ENCODE measurements at places on chromosomes 11 and 22.

- no peak for DNase-seq
Observed at GRCh38 chr11:10993186-10993585, 135.3 kb upstream of the ZBED5 start.

GRCh38 chr11:73318501-73319011 is 10.5 kb downstream of the ARHGEF17 start:
- DNase-seq: no peak

DNA sequence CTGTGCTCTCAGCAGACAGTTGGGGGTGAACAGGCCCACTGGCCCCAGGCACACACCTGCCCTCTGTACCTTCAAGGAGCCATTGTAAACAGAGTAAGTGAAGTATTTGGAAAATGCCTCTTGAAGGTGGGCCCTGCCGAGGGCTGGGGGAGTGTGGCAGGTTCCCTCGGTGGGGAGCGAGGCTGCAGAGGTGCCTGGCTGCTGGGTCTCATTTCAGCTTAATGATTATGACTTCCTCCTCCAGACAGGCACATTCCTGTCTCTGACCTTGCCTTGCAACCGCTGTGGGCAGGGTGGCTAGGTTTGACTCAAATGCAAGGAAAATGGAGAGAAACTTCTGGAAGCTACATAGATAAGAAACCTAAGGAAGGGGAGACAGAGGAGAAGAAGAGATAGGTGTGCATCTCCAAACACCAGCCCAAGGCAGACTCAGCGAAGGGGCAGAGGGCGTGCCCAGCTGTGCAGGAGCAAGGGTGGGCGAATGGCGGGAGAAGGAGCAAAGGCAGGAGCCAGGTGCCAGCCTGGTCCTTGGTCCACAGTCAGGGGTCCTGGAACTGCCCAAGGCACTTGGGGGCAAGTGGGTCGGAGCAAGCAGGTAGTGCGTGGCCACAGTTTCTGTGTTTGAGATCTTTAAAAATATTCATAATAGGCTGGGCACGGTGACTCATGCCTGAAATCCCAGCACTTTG is 14.0 kb downstream of the GRAMD4 start:
- no peak for DNase-seq

DNA sequence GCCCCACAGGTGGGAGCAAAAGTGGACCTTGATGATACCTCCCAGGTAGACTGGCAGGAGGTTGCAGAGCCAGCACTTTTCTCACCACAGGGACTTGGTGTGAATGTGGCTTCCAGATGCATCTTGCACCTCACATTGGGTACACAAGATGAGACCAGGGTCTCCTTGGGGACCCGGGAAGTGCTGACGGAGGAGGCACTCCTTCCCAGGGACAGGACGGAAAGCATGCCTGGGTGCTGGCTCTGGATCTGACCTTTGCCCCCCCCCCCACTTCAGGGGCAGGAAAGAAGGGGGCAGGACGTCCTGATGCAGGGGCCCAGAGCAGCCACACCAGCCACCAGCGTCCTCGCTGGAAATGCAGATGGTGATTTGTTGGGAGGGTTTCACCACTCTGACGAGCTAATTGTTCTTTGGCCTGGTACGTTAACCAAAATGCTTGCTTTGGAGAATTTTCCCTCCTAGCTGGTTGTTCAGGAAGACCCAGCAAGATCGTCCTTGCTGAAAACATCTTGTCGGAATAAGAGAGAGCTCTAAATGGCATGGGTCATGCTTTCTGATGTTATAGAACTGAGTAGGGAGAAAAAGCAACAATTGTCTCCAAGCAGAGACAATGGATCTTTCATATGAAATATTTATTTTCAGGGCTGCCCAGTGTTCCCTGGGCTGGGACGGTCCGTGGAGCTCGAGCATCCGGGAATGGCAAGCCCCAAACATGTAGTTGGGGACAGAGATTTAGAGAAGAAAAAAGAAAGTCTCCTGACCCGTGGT is 74.4 kb upstream of the PPARA start:
- DNase-seq: no peak

DNA sequence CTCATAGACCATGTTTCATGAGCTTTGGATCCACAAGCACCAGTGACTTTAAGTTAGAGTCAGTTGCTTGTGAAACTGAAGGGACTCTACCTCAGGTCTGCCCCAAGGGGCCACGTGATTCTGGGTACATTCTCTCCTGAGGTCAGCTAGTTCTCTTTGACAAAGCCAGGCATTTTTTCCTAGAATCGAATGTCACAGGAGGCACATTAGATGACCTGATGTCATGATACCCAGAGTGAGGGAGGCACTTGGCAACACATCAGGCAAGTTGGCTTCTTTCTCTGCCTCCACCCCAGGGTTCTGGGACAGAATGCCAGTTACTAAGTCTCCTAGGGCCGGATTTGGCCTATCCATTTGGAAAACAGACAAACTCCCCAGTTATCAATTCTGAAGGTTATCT is 93.0 kb downstream of the APIP start:
- DNase-seq: no peak

GRCh38 chr11:77501758-77502157 is 27.9 kb upstream of the PAK1 start:
- DNase-seq: no peak

- DNase-seq: no peak
Observed at GRCh38 chr11:723120-723883, 17.3 kb downstream of the EPS8L2 start.

DNA sequence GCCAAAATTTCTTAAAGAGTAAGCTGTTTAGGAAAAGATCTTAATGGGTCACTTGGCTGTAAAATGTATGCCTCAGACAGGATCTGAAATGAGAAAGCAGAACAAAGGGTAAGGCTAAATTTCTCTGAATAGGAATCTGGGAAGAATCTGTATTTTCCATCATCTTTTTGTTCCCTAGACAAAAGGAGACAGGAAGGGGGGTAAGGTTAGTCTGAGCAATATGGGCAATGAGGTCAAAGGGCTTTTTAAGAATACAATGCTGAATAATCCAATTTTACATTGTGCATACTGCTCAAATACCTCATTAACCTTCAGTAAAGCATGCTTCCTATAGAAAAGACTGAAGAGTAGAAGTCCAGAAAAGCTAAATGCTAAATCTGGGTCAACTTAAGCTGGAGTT is 34.6 kb downstream of the CLDN25 start:
- DNase-seq: no peak

Data from NCI-H1417 treated with DMSO at 0.1 percent for 48 hours (cell line).